Stimulated activated CD4-positive, alpha-beta T cell treated with anti-CD3 and anti-CD28 coated beads, Interleukin-4, amount 100 ng/mL, for 48 hours (primary cell): ENCODE measurements at places on chromosomes 11 and 22.

DNA sequence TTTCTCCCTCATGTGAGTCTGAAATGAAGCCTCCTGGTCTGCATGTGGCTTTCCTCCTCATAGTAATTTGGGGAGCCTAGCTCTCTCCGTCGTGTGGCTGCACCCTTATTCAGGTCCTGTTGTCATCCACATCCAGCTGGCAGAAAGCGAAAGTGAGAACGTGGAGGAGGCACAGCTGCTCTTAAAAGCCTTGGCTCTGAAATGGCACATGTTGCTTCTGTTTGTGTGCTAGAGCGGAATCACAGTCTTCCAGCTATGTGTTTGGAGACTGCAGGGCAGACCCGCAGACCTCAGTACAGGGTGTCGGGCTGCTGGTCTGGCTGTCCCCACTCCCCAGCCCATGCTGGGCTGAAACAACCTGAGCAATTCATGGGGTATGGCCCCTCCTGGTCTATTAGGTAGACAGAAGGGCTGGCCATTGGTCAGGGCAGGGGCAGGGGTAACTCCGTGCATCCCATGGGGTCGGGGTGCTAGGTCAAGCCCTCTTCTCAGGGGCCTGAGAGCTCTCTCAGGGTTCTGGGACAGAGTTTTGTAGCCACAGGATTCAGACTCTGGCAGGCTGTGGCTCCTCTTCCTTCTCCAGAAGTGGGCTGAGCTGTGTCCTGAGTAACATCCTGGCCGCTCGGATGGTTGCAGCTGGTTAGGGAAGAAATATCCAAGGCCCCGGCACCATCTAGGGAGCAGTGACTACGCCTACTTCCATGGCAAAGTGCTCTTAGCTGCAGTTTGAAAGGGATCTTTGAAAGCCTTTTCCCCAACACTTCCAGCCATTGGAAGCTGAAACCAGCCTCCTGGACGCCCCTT, 50.6 kb downstream of the C11orf96 start:
- DNase-seq = no peak

DNA sequence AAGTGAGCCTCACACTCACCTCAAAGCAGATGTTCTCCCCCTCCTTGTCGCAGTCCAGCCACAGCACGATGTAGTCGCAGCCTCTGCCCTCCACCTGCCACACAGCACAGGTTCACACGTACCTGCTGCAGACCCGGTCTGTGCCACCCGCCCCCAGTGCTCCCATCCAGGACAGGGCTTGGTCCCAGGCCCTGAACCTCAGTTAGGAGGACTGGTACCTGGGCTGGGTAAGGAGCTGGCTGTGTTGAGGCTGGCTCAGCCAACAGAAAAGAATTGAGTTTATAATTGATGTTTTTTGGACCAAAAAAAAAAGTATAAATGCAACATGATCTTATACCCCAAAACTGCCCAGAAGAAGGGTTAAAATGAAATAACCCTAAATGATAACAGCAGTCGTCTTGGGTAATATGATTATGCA, 10.7 kb downstream of the TOP3B start:
- no peak for DNase-seq

GRCh38 chr11:12417691-12418611, 40.6 kb downstream of the PARVA start:
- no peak for DNase-seq

DNA sequence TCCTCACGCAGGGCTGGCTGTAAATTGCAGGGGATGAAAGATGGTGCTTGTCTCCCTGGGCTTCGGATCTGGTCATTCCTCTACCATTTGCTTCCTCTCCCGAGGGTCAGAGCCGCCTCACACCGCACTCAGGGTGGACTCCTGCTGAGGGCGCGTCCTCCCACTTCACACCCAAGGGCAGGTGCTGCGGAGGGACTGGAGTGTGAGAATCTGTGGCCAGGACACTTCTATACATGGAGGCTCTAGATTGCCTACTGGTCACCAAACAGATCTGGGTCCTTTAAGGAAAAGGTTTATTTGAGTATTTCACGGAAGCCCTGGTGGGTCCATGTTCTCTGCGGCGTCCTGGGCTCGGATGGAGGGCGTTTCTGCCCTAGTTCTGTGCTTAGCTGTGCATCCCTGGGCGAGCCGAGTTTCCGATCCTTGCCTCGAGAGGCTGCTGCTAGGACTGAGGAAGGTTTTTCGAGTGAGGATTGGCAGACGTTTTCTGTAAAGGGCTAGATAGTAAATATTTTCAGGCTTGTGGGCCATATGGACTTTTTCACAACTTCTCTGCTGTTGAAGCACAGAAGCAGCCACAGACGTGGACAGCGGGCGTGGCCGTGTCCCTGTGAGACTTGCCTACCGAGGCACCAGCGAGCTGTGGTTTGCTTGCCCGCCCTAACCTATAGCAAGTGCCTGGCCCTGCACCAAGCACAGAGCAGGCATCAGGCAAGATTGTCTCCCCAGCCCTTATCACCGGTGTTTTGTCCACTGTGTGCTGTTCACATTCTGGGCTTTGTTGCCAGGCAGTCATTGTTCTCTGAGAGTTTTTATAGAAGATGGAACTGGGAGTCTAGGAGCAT, 279.0 kb downstream of the TBC1D22A start:
- no peak for DNase-seq

DNA sequence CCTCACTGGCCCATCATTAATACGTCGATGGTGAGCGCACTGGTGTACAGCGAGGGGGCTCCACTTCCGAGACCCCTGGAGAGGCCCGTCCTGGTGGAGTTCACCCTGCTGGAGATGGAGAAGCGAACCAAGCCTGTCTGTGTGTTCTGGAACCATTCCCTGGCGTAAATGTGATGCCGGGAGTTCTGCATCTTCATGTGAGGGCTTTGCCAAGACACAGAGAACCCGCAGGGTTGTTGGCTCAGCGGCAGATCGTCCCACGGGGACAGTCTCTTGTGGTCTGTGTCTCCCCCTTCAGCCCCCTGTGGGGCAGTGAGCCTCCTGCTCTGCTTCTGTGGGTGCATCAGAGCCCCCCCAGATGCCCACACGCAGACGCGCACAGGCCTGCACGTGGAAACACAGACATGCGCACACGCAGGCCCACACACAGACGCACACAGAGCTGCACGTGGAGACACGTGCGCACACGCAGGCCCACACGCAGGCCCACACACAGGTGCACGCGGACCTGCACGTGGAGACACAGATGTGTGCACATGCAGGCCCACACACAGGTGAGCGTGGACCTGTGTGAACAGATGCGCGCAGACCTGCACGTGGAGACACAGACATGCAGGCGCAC, 55.8 kb upstream of the PRODH start:
- no peak for DNase-seq

- DNase-seq = no peak
Observed at GRCh38 chr22:50605002-50605612, 4.5 kb downstream of the MAPK8IP2 start.

- DNase-seq = no peak
Observed at GRCh38 chr22:50481045-50481439, 301 bp upstream of the ADM2 start.
